Dermis microvascular lymphatic vessel endothelial cell (primary cell): ENCODE measurements at places on chromosomes 12 and 14. TPM values are rescaled to one million over a fixed set of nuclear protein-coding genes. Genes with fewer than 3 reads are reported as not detected.

The TBX3 gene
- 0.89 and 1.4 TPM in 2 replicates for total RNA-seq

The TMEM132D gene
- not detected in 2 replicates for total RNA-seq

The FGF6 gene
- total RNA-seq, result not detected in 2 replicates

The LRP1 gene
- total RNA-seq, result 0.26 and 0.76 TPM in 2 replicates

The EFS gene
- not detected in 2 replicates for total RNA-seq

The TAS2R30 gene
- total RNA-seq, result 1.3 and 2.0 TPM in 2 replicates

The IQSEC3 gene
- total RNA-seq, result 0.13 TPM in 2 replicates

The BICD1 gene
- 12.8 and 28.4 TPM in 2 replicates for total RNA-seq

The CPNE8 gene
- total RNA-seq, result 11.0 and 13.9 TPM in 2 replicates

The FOXA1 gene
- total RNA-seq, result not detected in 2 replicates

The PTPN11 gene
- total RNA-seq, result 60.1 and 60.6 TPM in 2 replicates

The PARPBP gene
- total RNA-seq, result 6.3 and 13.5 TPM in 2 replicates

The PDE3A gene
- 0.39 and 0.51 TPM in 2 replicates for total RNA-seq

The ACOT6 gene
- not detected in 2 replicates for total RNA-seq

The ADCY6 gene
- total RNA-seq, result 27.2 and 35.7 TPM in 2 replicates

The TSPAN9 gene
- total RNA-seq, result 68.3 and 96.8 TPM in 2 replicates

The EDDM3A gene
- total RNA-seq, result not detected in 2 replicates

The LIN7A gene
- 0.13 TPM in 2 replicates for total RNA-seq

The DACT1 gene
- total RNA-seq, result 0.13 TPM in 2 replicates

The KICS2 gene
- total RNA-seq, result 3.2 and 3.7 TPM in 2 replicates
